ENCODE measurements at places on chromosomes 1 and 21.

- no peak for DNase-seq
Measured at GRCh38 chr1:158071138-158071537, 77.7 kb downstream of the KIRREL1 start.

- no peak for DNase-seq
Measured at GRCh38 chr1:63935143-63935542, 161.3 kb downstream of the ROR1 start.

DNA sequence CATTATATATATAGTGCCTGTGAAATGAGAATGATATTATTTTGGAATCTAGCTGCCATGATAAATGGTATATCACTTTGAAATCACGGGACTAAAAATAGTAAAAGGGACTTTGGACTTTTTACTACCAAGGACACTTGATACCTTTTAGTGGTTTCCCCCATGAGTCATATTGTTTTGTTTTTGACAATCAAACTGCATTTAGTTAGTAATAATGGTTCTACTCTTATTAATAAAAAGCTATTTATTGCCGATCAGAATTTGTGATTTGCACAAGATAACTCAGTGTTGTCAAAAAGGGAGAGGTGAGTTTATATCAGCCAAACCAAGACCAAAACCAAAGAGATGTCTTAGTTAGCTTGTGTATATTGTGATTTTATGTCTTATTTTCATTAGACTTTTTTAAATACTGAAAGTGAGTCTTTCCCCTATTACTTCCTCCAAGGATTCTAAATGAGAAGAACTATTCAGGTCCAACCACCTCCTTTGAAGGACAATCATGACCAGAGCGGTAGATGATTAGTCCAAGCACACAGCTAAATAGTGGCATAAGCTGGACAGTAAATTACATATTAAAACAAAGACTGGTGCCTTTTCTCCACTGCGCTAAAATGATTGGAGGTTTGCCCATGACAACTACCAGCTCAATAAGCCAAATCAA, 281.7 kb upstream of the ESRRG start:
- DNase-seq = no peak

DNA sequence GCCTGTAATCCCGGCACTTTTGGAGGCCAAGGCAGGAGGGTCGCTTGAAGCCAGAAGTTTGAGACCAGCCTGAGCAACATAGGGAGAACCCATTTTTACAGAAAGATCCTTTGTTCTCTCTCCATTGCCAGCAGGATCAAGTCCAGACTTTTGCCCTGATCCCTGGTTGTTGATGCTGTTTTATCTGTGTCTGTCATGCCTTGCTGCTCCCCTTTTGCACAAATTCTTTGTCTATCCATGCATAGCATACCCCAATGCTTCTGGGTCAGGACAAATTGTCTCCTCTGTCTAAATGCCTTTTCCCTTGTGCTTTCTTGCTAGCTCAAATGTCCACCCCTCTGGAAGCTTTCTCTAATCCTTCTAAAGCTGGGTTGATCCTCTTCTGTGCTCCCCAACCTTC, 25.3 kb upstream of the FAAH start:
- no peak for DNase-seq

DNA sequence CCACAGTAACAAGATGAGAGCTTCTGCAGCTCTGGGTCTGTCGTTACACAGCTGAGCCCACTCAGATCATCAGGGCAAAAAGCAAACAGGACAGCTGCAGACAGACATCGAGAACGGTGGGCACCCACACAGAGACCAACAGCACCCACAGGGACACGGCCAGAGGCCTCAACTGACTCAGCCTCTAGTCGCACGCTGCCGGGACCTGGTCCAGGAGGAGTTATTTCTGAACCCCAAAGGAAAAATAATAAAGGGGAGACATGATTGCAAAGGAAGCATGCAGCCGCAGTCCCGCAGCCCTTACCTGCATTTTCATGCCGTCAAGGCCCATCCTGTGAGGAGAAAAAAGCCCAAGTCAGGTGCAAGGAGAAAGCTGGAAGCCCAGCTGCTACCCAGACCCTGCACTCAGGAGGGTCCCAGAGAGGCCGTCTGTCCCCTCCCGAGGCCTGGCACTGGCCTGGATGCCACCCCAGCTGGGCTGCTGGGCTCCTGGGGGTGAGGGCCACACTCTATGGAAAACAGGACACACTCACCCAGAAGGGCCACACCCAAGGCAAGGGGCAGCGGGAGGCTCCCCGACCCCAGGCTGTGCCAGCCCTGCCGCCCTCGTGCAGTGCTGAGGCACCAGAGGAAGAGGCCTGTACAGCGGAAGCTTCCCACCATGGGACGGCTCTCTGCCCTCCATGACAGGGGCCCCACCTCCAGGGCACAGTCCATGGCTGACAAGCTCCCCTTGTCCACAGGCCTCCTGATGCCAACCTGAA, 15.7 kb downstream of the LSS start:
- DNase-seq = no peak

GRCh38 chr1:3864884-3865283, 7.6 kb downstream of the DFFB start:
- DNase-seq = no peak

GRCh38 chr1:164155347-164155746, 403.6 kb upstream of the PBX1 start:
- DNase-seq = no peak

DNA sequence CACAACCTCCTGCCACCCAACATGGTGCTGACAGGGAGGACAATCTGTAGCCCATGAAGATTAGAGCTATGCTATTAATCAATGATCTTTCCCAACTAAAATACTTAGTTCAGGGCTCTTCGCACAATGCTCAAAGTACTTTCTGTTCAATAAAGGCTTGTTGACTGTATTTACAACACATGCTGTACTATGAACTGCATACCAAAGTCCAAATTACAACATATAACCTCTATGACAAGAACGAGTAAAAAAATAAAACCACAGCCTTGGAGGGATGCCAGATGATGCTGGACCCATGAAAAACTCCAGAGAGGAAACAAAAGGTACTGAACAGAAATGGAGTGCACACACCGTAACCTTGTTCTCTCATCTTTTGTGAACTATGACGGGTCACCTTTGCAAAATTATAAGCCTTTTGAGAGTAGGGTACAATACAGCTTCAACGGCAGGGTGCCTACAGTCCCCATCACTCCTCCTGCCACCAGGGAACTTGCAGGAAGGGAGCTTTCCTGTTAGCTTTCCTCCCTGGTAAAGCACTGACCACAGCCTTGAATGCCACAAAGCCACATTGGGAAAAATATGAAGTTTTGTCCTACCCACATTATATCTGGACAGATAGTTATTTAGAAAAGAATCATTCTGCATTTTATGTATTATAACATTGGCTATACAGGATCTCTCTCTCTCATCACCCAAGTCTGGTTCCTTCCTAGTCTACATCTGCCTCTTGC, 175.6 kb downstream of the NRIP1 start:
- no peak for DNase-seq

DNA sequence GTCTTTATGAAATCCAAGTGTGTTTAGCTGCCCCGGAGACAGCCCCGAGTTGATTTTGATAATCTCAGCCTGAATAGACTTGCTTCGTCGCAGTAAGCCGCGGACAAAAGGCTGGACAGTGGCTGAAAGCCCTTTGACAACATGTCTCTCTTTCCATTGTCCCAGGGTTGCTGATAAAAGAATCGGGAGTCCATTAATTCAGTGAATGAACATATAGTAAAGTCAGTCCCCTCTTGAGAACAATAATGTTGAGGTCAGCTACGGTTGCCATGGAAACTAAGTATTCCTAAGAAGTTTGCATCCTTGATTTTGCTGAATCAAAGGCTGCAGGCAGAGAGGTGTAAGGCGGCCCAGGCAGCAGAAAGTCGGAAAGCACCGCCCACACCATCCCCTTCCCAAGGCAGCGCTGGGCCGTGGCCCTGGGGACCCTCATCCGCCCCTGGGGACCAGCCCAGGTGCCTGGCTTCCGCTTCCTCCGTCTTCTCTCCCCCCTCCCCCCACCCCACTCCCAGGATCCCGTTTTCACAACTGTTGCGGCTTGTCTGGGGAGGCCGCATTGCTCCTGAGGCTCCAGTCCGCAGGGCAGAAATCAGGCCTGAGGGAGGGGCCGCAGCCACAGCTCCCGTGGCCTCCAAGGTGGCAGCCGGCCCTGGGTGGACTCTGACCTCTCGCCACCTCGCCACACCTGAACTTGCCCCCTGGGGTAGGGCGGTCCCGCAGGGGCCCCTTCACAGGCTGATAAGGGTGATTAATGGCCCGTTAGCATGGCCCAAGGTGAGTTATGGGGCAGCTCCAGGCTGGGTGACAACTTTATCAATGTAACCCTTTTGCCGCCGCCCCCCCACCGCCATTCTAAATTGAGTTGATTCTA, 180.9 kb downstream of the PRDM16 start:
- DNase-seq = no peak

DNA sequence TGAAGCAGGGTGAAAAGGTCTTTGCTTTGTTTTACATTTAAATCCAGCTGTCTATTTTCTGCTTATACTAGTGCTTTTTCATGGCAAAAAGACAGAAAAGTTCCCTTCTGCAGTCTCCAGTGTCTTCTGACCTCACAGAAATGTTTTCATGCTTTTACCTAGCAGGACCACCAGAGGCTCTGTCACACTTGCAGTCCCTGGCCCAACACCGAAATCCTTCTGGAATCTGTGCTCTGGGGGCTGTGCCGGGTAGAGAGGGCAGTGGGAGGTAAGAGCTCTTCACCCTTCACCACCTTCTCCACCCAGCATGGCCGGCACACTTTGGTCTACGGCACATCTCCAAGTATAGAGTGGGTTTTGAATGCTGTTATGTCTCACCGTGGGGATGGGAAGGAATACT, 20.8 kb downstream of the GNAT2 start:
- no peak for DNase-seq

DNA sequence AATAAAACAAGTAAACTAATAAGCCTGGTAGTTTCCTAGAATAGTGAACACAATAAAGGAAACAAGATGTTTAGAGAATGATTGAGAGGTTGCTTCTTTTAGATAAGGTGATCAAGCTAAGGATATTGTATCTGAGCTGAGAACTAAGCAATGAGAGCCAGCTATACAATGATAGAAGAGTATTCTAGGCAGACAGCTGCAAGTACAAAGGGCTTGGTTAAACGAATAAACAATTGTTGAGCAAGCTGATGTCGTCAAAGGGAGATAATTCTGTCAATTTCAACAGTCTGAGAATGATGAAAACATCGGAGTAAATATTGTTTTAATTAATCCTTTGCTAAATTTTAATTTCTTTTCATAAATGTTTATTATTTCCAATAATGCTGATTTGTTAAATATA, 5.5 kb upstream of the FH start:
- DNase-seq = no peak

- no peak for DNase-seq
Measured at GRCh38 chr1:154840269-154841176, 29.6 kb downstream of the KCNN3 start.

GRCh38 chr1:207405814-207406213, 48.3 kb upstream of the CR2 start:
- no peak for DNase-seq

- no peak for DNase-seq
Measured at GRCh38 chr21:31928656-31929055, 55.8 kb downstream of the HUNK start.

DNA sequence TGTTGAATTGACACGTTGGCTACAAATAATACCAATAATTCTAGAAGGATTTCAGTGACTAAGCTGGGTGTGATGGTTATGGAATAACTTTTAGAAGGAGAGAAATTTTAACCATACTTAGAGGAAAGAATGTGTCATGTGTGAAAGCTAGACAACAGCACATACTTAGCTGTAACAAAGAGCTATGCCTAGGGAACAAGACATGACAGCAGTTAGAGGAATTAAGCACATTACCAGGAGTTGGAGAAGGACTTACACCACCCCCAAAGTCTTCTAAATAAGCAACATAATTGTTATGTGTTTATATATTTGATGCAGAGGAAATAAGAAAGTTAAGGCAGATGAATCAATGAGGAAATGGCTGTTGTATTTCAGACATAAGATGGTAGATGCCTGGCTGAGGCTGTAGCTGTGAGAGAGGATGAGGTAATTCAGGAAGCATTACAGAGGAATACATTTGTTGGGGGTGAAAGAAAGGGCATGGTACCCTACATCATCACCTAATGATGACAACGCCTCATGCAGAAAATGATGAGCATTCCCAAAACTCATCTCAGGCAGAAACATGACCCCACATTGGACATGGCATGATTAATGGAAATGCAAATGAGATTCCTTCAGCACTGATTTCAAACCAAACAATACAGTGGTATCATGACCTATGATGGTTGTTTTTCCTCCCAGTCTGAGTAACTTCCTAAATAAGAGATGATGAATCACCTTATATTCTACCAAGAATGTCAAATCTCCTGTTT, 211.5 kb downstream of the LHX8 start:
- DNase-seq = no peak

GRCh38 chr21:34867785-34868184, 181.3 kb downstream of the RUNX1 start:
- DNase-seq = no peak

DNA sequence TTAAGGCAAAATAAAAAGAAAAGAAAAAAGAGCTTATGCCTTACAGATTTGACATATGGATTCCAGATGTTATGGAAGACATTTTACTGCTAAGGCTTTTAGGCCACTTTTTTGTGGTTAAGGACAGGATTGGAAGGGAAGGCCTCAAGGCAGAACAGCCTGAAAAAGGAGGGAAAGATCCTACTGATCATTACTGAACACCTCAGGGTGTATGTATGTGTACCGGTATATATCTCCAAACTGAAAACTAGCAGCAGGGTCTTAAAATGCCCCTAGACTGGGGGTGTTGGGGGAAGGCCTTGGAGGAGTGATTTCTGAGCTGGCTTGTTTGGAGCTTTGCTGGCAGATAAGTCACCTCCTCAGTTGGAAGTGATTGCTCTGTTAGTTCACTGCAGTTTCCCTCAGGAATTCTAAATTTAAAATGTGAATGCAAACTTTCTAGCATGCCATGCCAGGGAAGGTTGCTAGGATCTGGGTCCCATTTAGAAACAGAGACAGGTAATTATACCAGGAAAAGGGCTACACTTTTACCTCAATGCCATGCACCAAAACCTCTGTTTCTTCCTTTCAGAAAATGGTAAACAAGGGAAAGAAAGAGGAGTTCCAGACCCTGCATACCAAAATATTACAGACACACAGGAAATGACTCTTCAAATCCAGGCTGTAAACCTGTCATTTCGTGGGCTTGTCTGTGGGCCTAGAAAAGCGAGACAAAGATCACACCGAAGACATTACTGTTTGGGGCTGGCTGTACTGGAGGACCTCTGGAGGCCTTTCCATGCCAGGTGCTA, 15.0 kb downstream of the C1orf52 start:
- DNase-seq = no peak

DNA sequence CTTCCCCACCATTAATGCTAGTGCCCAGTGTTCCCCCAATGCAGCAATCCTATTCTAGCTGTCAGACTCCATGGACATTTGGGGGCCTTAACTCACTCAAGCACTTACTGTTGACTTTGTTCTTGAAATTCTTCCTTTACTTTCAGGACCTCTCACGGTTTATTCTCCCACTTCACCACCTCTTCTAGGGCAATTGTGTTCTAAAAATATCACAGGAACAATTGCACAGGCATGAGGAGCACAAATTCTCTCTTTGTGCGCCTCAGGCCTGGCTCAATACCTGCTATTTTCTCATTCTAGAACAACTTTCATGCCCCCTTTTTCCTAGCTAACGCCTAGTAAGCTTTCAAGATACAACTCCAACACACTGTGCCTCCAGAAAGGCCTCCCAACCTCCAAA, 7.3 kb downstream of the MAB21L3 start:
- DNase-seq = no peak

- DNase-seq = no peak
Measured at GRCh38 chr1:150619576-150620509, 9.6 kb downstream of the ENSA start.
